ENCODE measurements at places on chromosomes 5 and 9.

DNA sequence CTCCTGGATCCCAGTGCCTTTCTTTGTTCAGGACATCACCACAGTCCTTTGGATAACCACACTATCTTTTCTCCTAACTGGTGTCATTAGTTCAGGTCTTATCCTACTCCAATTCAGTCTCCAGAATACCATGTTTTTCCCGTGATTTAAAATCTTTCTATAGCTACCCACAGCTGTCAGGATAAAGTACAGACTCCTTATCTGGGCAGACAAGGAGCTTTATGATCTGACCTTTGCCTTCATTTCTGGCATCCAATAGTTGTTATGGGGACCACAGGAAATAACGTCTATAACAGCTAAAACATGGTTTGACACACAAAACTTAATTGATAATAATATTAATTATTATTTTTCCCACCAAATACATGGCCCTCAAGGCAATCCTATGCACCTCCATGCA lies 125.6 kb downstream of the ARL15 start:
- DNase-seq = no peak

- no peak for DNase-seq
These were observed 362.8 kb downstream of the MRPS30 start for GRCh38 chr5:45171563-45171962.

- no peak for DNase-seq
These were observed 25.3 kb upstream of the ENHO start for GRCh38 chr9:34547960-34548611.

DNA sequence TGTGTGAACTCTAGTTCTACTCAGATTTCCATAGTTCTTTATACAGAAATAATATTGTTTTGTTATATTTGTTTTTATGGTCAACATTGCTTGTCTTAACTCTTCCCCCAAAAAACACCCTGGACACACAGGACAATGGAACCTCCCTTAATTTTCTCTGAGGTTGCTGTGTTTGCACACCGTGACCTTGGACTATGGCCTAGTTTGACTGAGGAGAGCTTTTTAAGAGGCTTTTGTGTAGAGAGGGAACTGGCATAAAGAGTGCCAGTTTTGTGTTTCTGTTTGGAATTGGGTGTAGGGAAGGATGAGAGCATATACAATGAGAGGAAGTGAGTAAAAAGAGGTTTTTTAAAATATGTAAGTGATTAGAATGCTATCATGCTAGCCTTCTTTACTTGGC lies 101.1 kb upstream of the MEF2C start:
- no peak for DNase-seq

GRCh38 chr5:73032635-73033034 lies 76.8 kb downstream of the FCHO2 start:
- DNase-seq = no peak

GRCh38 chr9:17521100-17521855 lies 57.6 kb upstream of the SH3GL2 start:
- DNase-seq = no peak

DNA sequence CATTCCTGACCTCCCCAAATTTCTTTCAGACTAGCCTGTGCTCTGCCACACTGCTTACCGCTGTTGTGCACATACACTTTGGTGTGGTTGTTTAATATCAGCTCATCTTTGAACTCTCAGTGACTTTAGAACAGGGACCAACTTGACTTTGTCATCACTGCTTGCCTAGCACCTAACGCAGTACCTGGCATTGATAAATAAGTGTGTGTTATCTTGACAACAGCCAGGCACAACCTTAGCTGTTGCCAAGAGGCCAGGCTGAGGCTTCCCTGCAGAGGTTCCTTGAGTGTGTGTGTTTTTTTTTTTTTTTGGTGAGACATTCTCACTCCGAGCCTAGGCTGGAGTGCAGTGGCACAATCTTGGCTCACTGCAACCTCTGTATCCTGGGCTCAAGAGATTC lies 41.0 kb upstream of the SLC28A3 start:
- DNase-seq = no peak

- DNase-seq = no peak
These were observed 543.6 kb upstream of the DAB2 start for GRCh38 chr5:39968381-39968780.

DNA sequence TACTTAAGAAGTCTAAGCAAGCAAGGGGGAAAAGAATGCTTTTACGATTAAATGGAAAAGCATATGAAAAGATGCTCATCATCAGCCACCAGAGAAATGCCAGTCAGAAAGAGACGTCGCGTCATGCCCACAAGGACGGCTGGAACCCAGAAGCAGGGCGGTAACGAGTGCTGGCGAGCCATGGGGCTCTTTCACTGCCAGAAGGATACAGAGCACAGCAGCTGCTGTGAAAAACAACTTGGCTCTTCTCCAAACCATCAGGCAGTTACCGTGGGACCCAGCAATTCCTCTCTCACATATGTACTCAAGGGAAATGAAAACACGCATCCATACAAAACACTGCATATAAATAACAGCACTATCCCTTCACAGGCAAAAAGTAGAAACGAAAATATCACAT lies 95.5 kb downstream of the CAMSAP1 start:
- no peak for DNase-seq

DNA sequence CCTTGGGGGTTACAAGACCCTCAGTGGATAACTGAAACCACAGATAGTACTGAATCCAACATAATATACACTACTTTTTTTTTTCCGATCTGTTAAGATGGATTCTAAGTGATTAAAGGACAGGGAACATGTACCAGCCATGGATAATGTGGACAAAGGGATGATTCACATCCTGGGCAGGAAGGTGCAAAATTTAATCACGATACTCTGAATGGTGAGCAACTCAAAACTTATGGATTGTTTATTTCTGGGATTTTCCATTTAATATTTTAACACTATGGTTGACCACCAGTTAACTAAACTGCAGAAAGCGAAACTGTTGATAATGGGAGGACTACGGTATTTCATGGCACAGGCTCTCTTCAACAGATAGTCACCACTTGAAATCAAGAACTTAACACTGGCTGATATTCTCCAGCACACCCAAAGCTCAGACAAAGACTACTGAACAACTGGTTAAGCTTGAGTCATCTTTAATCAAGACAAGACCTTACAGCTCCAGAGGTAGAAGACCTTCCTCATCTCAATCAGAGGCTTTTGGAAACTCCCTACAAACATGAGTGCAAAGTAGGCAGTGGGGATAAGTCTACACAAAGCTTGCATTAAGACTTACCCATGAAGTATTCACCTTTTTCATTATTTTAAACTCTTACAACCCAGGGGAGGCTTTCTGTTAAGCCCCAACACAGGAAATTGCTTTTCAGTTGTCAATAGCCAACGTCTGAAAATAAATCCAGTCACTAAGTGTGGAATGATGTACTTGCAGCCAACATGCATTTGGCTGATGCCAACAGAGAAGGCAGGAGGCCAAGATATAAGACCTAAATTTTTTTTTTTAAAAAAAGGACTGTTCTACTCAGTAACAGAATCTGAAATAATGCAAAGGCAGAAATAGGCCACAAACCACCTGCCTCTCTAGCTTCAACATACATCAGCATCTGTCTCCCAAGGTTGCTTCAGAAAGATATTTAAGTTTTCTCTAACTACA lies 78.7 kb downstream of the ELAVL2 start:
- no peak for DNase-seq

DNA sequence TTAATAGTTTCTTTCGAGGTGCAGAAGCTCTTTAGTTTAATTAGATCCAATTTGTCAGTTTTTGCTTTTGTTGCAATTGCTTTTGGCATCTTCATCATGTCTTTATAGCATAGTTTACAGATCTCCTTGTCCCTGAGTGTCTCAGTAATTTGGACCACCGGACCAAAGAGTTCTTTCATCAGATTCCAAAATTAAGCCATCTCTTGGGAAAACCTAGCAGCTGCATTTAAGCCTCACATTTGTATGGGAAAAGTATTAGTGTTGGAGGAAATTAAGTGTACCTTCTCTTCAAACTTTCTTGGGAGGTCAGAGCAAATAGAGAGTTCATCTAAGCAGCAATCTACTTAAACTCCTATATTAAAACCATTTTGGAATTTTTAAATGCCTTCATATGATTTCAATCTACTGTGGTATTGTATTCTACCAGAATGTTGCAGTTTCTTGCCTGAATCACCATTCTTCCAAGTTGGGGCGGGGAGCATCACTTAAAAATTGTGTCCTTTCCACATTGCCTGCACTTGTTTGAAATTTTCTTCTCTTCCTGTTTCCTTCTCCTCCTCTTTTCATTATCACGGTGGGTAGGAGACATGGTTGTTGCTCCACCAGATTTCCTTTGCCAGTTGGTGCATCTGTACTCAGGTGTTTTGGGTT lies 97.3 kb upstream of the DAB2 start:
- DNase-seq = no peak

- no peak for DNase-seq
These were observed 541.7 kb downstream of the EFNA5 start for GRCh38 chr5:107129051-107129450.

GRCh38 chr5:82594097-82594496 lies 315.9 kb upstream of the RPS23 start:
- DNase-seq = no peak

DNA sequence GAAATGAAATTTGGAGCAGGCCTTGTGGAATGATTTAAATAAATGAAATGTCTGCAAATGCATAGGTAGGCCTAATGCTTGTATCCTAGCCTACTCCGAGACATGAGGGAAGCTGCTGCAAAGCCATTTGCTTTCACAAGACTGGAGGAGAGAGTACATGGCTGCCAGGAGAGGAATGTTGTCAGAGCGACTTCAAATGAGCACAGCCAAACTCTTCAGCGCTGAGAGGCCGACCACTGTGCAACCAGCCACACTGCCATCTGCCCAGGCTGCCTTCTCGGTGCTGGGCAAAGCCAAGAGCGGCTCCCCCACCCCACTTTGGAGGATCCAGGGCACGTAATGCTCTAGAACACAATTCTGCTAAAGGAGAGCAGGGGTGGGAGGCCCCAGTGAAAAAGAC lies 122.6 kb downstream of the RASEF start:
- no peak for DNase-seq

DNA sequence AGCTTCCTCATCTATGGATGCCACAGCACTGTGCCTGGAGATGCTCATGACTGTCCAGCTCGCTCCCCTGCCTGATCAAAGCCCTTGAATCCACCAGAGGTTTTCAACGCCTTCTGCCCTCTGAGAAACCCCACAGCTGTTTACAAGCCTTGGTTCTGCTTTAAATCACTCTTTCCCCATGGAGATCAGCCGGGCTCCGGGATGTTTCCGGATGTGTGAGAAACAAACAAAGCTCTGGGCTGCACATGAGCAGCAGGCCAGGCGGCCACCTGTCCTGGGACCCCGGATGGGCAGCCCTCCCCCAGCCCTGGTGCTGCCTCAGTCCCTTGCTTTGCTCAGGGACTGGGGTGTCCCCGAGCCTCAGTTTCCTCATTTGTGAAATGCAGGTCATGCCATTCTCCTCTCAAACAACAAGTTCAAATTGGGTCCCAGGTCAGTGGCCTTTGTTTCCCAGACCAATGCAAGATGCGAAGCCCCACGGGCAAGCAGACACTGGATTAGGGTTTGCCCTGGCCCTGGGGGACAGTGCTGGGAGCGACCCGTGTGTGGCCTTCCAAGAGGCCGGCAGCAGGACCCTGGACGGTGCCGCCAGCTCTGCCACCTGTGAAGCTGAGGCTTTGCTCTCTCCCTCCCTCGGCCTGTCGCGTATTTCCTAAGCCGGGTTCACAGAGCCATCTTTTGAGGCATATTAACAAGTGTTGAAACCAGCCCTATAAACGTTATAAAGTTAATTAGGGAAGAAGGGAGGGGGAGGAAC lies 42.4 kb upstream of the PHYKPL start:
- no peak for DNase-seq

DNA sequence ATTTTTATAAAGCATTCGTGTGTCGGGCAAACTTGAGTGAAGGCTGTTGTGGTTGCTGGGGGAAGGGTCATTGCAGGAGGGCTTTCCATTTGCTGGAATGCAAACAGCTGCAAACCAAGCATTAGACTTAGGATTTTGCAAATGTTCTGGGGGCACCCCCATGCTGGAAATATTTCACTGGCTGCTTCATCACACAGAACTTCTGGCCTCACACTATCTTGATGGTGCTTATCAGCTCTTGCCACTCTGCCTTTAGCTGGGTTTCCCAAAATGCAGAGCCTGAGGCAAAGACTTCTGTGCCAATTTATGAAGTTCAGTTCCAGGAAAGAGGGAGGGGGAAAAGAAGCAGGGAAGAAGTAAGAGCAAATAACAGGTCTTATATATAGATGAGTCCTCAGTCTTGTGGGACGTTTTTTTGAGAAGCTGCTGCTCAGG lies 8.6 kb upstream of the COL15A1 start:
- DNase-seq = no peak

GRCh38 chr9:134793288-134794188 lies 87.1 kb upstream of the FCN2 start:
- no peak for DNase-seq

- no peak for DNase-seq
These were observed 179.9 kb upstream of the NR3C1 start for GRCh38 chr5:143583409-143583808.

DNA sequence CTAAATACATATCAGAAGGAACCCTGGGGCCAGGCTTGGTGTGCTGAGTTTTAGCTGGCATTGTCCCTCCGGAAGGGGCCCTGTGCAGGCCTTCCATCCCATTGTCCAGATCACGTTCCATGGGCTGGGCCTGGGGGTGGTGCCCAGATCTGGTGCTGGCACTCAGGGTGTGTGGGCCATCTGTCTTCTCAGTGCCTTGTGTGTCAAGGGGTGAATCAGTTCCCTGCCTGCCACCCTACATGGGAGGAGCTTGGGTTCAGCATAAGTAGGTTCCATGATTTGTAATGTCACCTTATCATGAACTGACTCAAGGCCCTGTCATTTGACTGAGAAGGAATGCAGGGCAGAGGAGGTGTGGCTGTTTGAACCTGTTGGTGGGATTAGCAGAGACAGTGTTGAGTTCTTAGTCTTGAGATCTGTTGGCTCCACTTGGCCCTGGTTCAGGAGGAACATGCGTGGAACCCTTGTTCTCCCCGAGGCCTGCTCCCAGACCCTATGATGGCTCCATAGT lies 176.8 kb downstream of the MACROH2A1 start:
- no peak for DNase-seq

- no peak for DNase-seq
These were observed 2068.0 kb downstream of the MAT2B start for GRCh38 chr5:165573445-165573844.

DNA sequence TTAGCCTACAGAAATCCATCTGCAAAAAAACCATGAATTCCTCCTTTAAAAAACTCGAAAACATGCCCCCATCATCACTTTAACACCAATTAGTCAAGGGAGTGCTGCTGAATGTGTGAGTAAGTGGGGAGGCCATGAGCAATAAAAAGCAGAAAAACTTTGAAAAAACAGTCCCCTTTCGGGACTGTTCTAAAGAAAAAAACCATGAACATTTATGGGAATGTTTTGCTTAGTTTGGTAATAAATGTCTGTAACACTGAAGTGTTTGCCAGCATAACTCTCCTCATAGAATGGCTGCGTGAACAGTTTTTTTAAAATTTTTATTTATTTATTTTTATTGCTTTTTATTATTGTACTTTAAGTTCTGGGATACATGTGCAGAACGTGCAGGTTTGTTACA lies 99.4 kb upstream of the TARS1 start:
- no peak for DNase-seq

DNA sequence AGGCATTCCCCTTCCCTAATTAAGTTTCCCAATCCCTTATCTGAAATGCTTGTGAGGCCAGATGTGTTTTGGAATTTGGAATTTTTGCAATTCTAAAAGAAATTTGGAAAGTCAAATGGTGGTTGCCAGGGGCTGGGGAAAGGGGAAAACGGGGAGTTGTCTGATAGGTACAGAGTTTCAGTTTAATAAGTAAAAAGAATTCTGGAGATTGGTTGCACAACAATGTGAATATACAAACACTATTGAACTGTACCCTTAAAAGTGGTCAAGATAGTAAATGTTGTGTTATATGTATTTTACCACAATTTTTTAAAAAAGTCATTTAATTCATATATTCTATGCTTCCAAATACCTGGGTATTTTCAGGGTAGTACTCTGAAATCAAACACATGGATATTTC lies 154.5 kb downstream of the ADAMTS12 start:
- DNase-seq = no peak

Measured in CD4-positive, alpha-beta T cell treated with Interferon alpha-2 for 1 hour (primary cell).